ENCODE measurements at places on chromosomes 3 and 15.

DNA sequence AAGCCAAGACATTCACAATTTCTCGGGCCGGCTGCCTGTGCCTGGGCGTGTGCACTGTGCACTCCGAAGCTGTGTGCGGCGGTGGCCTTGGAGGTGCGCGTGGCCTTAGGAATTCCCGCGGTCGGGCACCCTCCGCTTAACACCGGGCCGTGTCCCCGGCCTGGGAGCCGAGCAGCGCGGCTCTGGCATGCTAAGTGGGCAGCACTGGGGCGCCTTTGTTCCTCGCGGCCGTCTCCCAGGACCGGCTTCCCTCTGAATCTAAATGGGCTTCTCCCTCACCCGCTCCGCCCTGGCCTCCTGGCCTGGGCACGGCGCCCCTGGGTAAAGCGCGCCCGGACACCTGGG lies 498 bp upstream of the ARNT2 start:
- DNase-seq: no peak

- DNase-seq: no peak
Measured at GRCh38 chr3:46380471-46381221, 9.9 kb downstream of the CCR5 start.

GRCh38 chr15:90560229-90560776 lies 30.6 kb downstream of the CRTC3 start:
- DNase-seq: no peak

GRCh38 chr3:17359911-17360310 lies 382.5 kb downstream of the TBC1D5 start:
- no peak for DNase-seq

DNA sequence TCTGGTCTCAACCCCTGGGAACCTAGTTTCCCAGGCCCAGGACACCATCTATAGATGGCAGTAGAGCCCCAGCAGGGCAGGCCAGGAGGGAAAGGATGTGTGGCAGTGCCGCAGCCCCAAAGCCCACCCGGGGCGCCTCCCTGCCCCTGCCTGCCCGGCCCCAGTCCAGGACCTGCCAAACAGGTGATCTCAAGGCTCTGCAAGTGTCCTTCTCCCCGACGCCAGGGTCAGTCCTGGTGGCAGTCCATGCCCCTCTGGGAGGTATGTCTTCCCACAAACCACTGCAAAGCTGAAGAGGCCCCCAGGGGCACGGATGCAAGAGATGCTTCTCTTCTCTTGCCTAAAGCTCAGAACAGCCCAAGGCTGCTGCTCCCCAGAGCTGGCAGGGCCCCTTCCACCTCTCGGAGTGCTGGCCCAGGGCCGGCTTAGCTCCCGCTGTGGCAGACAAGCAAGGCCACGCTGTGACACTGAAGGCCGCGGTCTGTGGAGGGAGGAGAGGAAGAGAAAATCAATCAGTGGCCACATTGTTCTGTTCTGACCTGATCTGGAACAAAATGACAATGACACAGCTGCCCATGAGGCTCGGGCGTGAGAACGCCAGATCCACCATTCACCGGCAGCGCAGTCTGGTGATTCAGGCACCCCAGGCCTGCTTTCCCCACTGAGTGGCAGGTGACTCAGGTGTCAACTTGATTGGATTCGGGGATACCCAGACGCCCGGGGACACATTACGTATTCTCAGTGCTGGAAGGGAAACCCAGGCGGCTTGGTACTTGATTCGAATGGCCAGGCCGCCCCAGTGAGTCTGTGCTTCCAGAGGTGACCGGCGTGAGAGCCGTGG lies 34.0 kb downstream of the KLHL25 start:
- DNase-seq: no peak

DNA sequence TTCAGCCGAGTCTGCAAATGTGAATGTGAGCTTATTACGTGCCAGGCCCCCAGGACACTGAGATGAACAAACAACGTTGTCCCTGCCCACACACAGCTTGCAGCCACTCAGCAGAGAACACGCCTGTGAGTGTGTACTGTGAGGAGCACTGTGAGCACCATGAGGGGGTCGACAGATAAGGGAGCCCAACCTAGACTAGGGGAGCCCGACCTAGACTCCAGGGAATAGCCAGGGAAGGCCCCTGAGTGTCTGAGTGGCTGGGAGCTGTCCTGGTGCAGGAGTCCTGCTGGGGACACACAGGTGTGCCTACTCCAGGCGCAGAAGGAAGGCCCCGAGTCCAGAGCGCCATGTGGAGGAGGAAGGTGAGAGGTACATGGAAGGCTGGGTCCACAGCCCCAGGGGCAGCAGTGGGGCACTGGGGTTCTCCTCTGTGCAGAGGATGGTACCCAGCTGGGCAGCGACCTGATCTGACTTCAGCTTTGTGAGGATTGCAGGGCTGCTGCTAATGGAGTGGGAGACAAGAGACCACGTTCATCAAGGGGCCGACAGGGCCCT lies 36.5 kb downstream of the MGLL start:
- no peak for DNase-seq

DNA sequence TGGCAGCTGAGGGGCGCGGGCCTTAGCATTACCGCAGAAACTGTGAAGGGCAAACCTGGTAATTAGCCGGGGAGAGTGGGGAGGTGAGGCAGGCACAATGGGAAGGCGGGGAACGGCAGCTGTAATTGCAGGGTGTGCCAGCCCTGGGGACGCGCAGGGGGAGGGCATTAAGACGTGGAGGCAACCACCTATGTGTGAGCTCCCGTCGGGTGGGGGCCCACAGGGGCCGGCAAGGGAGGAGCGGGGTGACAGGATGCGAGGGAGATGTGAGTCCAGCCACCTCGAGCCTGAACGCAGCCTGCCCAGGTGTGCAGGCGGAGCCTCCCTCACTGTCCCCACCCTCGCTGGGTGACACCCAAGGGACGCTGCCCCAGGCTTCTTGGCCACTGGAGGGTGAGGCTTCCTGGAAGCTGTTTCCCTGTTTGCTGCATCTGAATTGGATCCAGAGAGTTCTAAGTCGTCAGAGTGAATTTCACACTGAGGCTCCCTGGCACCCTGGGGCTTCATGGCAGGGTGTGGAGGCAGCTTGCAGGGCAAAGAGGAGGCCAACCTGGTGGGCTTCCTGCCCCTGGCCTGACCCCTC lies 130.6 kb upstream of the MEF2A start:
- DNase-seq: no peak

GRCh38 chr15:98425173-98425572 lies 223.2 kb upstream of the IGF1R start:
- DNase-seq: no peak

DNA sequence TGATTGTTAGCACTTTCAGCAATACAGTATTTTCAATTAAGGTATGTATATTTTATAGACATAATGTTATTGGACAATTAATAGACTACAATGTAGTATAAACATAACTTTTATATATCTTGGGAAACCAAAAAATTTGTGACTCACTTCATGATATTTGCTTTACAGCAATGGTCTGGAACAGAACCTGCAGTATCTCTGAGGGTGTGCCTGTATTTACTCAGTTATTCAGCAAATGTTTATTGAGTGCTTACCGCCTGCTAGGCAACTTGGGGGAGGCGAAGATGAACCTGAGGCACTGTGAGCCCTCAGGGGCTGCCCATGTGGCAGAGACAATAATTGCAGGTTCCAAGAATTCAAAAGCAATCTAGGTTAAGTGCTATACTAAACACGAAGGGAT lies 144.8 kb downstream of the GABRB3 start:
- no peak for DNase-seq

Measured in activated CD4-positive, alpha-beta T cell treated with anti-CD3 and anti-CD28 coated beads for 4 hours (primary cell).